ENCODE measurements at places on chromosomes 1 and 21.

DNA sequence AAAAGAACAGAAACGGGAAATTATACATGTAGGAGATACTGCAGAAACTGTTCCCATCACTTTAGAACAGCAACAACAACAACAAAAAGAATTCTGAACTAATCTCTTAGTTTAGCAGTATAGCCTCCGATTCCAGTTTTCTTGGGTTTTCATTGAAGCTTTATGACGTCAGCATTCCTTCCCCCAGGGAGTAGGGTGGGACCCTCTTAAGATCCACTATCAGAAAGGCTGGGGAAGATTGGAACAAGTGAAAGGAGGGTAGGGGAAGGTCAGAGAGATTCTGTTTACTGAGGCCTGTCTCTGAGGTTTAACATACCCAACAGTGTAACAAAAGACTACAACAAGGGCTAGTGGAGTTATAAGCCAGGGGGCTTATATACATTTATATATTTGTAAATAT lies 121.4 kb upstream of the OLFM3 start:
- no peak for DNase-seq

DNA sequence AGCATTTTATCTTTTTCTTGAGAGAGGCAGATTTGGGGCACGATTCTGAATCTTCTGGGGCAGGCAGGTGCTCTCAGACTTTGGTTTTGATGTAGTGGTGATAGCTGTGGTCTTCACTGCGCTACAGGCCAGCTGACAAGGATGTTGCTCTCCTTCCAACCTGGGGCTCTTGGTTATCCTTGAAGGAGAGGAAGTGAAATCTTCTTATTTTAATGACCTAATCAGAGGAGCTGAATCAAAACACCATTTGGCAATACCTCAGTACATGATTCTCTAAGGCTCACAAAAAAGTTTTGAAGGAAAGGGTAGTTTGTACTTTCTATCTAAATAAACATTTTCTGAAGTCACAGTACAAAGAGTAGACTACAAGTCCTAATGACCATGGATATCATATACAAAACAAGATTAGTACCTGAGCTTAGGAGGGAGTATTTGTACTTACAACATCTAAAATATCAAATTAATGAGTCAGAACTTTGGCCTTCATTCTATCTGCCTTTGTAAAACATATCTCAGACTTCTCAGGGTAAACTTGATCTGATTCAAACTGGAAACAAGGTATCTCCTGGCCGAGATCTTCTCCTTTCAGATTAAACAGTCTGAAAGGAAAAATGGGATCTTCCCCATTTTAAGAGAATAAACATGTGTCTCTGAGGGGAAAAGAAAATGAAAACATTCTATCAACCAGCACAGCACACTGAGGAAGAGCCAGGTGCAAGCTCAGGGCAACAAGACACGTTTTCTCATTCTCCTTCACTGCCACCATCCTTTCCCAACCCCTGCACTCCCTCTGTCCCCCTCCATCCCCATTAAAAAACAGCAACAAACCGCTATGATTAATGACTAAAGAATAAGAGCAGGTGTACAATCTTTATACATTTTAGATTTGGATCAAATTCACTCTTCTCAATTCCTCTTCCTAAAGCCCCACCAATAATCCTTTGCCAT lies 69.2 kb downstream of the SH3GLB1 start:
- no peak for DNase-seq

GRCh38 chr1:38285807-38286530 lies 239.4 kb upstream of the POU3F1 start:
- DNase-seq = no peak

DNA sequence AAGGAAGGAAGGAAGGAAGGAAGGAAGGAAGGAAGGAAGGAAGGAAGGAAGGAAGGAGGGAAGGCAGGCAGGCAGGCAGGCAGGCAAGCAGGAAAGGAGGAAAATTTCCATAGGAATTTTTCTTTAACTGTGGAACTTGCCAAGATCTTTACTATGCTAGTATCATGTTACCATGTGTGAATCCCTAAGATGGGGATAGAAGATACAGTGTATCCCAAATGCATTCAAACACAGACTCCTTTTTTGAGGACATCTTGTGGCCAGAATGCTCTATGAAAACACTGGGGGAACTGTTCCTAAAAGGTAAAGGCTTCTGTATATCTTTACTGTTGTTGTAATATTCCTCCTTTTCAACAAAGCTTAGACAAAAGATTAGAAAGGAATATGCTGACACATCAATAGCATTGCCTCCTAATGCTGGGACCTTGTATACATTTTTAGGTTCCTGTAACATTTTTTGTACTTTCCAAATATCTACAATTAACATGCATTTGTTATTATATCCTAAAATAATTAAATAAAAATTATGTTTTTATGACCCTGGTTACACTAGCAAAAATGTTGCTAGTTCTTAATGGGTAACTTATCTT lies 20.6 kb downstream of the CCDC190 start:
- DNase-seq = no peak

DNA sequence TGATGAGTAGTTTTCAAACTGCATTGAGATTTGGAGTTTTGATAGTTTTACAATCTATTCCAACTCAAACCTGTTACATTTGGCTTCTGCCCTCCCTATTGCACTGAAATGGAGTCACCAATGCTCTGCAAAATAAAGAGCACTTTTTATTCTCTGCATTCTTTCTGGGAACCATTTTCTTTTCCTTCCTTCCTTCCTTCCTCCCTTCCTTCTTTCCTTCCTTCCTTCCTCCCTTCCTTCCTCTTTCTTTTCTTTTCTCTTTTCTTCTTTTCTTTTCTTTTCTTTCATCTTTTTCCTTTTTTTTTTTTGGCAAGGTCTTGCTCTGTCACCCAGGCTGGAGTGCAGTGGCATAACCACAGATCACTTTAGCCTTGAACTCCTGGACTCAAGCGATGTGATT lies 114.2 kb downstream of the TBX19 start:
- no peak for DNase-seq

GRCh38 chr1:206513312-206514111 lies 6.2 kb downstream of the RASSF5 start:
- DNase-seq = peak; percentile 90

DNA sequence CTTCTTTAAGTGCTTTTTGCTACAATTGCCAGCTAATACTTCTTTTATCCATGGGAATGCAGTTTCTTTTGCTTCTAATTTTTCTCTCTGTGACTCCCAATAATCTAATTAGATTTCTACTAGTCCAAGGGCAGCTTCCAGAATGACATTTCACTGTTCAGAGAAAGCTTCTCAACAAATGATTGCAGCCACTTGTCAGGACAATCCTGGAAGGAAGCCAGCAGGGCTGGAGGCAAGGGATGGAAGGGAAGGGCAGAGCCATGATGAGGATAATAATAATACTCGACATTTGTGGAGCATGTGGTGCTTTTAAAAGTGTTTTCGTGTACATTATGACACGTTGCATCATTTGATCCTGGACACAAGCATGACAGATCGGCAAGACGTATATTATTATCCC lies 19.4 kb downstream of the F11R start:
- no peak for DNase-seq

GRCh38 chr1:15574741-15575140 lies 10.1 kb downstream of the AGMAT start:
- DNase-seq = no peak

DNA sequence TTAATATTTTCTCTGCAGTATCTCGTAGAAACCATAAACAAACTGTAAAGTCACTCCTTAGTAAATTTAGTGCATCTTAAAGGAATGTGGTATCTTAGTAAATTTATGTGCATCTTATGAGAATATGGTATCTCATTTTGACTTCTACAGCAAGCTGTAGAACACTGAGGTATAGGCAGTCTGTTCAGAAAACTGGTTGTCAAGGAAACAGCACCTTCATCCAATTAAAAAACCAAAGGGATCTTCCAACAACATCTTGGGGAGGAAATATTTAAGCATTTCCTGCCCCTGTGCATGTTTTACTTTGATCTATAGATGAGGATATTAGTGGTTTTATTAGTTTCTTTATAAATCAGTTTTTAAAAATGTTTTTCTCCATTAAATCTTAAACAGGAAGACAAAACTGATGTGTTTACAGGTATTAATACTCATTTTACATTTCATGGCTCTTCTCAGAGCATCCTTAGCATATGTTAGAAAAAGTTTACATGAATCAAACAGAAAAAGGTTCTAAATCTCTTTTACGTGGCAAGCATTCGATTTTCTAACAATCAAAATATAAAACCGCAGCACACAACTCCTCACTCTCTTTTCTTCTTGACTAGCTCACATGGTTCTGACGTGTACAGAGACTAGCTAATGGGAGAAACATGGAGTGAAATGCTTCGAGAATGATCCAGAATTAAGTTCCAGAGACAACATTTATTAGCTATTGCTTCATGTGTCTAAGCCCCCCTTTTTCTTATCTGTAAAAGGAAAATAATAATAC lies 668.8 kb downstream of the PTPRC start:
- no peak for DNase-seq

DNA sequence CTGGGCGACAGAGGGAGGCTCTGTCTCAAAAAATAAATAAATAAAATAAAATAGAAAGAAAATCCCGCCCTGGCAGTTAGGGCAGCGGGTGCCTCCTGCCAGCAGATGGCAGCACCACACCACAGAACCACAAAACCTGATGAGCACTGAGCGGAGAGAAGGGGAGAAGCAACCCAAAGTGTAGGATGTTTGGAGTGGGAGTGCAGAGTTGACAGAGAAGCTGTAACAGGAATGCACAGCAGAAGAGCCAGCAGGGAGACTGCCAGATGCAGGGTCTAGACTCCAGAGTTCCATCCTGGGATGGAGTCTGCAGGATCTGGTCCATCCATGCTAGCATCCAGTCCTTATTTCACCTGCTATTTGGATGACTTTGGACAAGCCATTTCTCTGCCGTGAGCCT lies 29.7 kb upstream of the KIRREL1 start:
- DNase-seq = peak; percentile 75

- DNase-seq = no peak
Measured at GRCh38 chr1:23163395-23163794, 5.3 kb downstream of the LUZP1 start.

DNA sequence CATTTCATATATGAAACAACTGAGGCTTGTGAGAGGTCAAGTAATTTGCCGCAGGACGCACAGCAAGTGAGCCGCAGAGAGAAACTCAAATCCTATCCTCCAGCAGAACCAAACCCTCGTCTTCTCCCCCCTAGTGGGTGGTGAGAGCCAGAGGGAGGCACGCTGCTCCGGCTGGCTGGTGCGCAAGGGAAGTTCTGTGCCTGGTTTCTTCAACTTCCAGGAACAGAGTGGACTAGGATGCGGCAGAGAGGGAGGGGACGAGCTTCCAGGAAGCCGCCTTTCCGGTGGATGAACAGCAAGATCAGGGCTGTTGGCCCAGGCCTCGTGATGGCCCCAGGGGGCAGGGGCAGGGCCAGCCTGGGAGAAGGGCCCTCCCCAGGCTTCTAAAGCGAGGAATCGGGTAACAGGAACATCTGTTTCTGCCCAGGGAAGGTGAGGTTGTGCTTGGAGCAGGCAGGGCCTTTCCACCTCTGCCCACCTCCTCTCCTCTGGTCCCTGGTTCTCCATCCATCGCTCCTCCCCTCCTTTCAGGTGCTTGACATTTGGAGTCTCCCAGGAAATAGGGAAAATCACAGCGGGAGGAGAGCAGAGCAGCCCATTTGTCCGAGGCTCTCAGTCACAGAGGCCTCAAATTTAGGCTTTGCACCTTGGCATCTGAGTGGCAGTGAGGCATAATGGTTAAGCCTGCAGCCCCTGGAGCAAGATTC lies 16.8 kb upstream of the PDIK1L start:
- peak; percentile 50 for DNase-seq

DNA sequence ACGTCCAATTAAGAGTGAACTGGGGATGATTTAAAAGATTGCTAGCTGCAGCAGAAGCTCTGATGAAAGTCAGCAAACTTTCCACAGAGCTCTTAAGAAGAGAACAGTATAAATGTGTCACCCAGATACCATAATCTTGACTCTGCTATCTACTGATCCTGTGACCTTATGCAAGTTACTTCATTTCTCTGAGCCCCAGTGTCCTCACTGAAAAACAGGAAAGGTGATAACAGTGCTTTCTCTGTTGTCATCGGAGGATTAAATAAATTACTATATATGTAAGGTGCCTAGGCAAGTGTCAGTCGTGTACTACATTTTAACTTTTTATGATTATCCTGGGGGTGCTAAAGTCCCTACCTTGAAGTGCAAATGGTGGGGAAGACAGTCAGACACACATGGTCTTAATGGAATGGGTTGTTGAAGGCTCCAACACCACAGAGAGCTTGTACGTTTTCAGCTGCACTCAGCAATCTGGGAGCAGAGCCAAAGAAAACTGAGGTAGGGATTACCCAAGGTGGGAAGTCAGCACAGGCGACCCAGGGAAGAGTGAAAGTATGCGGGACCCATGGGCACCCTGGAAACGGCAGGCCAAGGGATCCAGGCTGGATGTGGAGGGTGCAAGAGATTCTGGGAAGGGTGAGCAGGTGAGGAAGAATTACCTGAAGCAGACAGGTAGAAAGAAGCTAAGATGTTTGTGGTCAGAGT lies 82.8 kb downstream of the DTL start:
- DNase-seq = no peak

- no peak for DNase-seq
Measured at GRCh38 chr1:70809069-70809468, 238.5 kb downstream of the PTGER3 start.

All from left hindlimb (tissue), 1 donor.